ENCODE measurements at places on chromosomes 5 and 9.

DNA sequence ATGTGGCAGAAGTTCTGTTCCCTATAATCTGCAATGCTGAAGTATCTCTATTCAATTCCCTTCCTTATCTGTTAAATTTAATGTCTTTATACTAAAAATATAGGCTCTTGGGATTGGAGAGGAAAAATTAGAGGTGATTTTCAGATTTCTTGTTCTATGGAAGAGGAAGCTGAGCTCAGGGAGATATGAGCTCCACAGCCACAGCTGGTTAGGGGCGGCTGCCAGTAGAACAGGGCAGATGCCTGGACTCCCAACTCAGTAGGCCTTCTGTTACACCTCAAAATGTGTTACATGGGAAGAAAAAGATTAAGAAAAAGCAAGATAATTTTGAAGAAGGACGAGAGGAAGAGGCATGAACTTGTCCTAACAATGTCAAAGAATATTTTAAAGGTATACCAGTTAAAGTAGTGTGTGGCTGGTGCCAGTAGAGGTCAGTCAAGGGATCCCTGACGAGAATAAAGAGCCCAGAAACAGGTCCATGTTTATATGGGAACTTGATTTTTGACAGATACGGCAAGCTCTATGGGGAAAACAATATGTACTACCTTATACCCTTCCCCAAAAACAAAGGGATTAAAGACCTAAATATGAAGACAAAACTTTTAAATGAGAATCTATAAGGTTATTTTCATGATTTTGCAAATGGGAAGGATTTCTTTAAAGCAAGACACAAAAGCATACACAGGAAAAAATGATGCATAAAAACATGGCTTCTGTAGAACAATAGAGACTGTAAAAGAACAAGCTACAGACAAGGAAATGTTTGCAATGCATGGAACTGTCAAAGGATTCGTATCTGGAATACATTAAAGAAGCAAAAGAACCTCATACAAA is 28.7 kb downstream of the DNAJC21 start:
- DNase-seq: no peak

DNA sequence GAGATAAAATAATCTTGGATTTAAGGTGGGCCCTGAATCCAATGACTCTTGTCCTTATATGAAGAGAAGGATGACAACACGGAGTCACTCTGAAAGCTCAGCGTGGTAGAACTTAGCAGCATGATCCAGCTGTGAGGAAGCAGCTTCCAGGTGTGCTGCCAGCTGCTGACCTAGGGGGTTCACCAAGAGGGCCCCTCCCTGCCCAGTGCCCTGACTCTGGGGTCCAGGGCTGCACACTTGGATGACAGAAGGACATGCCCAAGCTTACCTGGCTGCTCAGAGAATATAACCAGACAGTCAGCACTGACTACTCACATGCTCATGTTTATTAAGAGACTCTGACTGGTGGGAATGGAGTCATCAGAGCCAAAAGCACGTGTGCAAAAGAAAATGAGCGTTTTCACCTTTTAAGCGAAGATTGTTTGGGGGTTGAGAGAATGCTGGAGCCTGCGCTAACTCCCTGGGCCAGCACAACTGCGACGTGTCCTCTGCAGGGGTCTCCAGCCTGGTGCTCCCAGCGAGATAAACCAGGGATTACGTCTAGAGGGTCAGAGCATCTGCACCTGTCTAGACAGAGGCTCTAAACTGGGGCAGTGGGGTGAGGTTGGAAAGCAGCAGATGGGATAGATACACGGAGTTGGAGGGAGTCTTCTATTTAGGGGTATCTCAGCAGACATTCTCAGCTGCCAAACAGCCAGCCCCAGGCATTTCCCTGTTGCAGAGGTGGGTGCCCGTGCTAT is 41.3 kb downstream of the ROPN1L start:
- DNase-seq: no peak

GRCh38 chr5:9046756-9047481 is 499.0 kb downstream of the SEMA5A start:
- no peak for DNase-seq

DNA sequence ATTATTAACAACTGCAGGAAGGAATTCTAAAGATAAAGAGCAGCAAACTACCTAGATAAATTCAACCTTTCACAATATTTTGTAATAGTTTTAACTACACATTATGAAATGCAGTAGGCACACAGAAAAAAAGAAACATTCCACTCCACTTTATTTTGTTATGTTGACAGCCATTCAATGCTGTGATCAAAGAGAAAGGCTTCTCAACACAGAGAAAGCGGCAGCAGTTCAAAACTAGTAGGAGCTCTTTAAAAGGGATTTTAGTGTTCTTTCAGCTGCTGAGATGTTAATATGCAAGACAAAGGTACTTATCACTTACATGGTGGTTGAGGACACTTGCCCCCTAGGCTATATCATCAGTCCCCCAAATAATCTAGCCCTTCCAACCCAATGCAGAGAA is 11.6 kb downstream of the CEMIP2 start:
- DNase-seq: no peak

- DNase-seq: no peak
Observed at GRCh38 chr9:6184749-6185645, 30.6 kb upstream of the IL33 start.

DNA sequence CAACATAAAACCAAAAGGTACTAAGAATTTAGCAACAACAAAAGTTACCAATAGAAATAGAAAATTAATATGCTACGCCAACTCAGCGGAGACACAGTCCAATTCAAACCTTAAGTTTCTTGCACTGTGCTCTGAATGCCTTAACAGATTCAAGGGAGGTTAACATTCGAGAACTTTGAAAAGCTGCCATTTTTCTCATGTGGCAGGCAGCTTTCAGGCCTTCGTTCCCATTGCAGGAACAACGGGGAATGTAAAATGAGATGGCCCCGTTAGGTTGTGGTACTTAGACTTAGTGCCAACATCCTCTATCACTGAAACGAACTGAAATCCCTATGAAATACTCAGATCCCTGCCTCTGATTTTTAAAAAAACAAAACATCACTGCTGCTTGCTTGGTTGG is 22.4 kb downstream of the FNBP1 start:
- DNase-seq: no peak

DNA sequence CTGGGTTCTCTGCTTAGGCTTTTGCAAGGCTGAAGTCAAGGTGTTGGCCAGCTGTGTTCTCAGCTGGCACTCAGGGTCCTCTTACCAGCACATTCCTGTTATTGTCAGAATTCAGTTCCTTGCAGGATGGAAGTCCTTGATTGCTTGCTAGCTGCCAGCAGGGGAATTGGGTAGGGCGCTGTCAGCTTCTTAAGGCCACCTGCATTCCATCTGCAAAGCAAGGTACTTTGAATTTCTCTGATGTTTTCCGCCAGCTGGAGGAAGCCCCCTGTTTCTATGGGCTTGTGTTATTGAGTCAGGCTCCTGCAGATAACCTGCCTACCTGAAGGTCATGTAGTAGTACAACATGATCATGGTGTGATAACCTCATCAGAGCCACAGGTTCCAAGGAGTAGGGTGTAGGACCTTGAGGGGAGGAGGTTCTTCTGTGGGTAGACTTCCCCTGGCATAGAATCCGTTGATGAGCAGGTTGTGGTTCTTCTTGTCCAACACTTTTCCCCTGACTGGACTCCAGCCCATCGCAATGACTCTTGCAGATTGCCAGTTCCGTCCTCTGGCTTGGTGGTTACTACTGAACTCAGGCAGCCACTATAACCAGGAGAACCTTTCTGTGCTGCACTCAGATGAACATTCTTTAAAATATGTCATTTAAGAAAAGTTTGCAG is 6.8 kb downstream of the TENT4A start:
- DNase-seq: no peak

DNA sequence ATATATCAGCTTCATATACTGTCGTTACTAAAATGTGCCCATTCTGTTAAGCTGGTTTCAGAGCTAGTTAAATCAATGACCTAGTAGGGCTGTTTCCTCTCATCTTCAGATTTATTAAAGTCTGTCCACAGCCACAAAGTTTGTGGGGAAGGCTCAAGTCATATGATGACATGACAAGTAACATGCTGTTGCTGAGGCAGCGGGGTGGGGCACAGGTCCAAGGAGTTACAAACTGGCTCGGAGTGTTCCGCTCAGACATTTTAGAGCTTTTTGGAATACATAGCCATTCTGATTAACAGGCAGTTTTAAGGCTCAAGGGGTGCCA is 2.7 kb upstream of the ANP32B start:
- DNase-seq: no peak

DNA sequence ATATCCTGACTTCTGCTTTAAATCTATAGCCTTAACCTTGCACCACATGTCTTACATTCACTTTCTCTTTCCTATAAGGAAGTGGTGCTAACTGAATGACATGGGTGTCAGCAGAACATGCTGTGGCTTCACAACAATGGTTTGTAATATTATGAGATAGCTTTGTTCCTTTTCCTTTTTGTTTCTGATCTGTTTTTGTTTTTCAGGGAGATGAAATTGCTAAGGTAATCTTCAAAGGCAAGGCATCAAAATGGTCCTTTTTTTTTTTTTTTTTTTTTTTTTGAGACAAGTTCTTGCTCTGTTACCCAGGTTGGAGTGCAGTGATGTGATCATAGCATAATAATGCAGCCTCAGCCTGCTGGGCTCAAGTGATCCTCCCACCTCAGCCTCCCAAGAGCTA is 53.6 kb upstream of the RANBP6 start:
- DNase-seq: no peak

DNA sequence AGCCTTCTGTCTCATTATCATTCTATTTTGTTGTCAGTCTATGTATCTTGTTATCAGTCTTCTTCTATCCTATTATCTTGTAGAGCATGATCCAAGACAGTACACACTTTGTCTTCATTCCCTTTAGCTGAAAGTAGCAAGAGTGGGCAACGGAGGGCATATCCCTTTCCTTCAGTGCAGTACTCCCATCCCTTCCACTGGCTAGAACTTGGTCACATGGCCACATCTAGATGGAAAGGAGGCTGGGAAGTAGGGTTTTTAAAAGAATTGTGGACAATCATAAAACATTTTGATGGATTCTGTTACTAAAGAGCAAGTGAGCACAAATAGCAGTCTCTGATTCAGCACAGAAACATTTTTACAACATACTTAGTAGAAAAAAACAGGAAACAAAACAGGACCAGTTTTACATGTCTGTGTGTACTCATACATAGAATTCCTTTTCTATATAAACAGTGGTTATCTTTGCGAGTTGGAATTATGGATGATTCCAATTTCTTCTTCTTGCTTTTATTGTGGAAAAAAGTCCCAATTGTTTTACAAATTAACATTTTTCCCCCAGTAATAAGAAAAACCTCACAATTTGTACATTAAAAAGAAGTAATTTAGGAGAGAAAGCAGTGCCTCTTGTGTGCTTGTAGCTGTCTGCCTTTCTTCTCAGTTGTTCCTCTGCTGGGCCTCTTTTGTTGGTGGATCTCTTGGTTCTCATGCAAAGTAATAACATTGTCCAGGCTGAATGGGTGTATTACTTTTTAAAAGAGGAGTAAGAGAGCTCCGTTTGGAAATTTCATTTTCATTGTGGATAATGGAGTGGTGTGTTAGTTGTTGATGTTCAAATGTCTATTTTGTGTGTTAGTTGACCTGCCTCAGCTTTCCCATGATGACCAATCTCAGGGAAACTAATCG is 410.9 kb upstream of the TRPC7 start:
- DNase-seq: no peak

GRCh38 chr9:20713172-20713571 is 29.1 kb downstream of the FOCAD start:
- DNase-seq: no peak

DNA sequence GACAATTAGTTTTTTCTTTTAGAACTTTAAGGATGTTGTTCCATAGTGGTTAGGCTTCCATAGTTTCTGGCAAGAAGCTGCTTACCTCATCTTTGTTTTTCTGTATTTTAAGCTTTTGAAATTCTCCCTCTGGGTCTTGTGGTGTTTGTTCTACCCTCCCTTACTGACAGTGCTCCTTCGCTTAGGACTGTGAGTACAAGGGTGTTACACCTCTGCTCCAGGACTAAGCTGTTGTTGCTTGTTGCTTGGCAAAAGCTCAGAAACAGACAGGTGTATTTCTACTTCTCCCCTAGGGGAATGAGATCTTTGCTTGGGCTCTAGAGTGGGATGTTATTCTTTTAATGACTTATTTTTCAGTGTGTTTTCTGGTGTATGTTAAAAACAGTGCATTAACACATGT is 225.2 kb downstream of the WDR70 start:
- no peak for DNase-seq

GRCh38 chr5:145806923-145807322 is 28.2 kb downstream of the PRELID2 start:
- no peak for DNase-seq

DNA sequence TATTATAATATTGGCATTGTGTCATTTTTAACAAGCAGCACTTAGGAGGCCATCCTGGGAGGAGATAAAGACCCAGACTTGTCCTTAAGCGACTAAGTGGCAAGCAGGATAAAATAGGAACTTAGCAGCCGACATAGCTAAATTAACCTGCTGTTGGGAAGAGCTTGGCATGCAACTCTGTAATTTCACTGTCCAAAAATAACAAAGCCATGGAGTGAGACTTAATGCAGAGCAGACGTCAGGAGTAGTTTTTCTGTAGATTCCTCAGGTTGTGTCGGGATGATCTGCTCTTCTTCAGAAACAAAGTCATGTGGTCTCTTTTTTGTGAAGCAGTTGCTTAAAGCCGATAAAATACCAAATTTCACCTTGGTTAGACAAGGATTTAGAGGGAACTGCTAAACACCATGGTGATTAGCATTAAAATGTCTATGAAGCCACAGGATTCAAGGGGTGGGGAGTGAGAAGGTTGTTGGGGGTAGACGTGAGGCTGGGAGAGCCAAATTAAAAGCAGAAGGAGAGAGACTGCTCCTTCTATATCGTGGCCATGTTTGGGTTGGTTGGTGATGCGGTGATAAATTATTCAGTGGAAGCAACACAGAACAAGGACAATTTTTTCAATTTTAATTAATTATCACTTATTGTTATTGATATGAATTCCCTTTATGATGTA is 303.0 kb downstream of the CSNK1G3 start:
- no peak for DNase-seq

GRCh38 chr5:154679501-154679900 is 75.7 kb upstream of the LARP1 start:
- no peak for DNase-seq

DNA sequence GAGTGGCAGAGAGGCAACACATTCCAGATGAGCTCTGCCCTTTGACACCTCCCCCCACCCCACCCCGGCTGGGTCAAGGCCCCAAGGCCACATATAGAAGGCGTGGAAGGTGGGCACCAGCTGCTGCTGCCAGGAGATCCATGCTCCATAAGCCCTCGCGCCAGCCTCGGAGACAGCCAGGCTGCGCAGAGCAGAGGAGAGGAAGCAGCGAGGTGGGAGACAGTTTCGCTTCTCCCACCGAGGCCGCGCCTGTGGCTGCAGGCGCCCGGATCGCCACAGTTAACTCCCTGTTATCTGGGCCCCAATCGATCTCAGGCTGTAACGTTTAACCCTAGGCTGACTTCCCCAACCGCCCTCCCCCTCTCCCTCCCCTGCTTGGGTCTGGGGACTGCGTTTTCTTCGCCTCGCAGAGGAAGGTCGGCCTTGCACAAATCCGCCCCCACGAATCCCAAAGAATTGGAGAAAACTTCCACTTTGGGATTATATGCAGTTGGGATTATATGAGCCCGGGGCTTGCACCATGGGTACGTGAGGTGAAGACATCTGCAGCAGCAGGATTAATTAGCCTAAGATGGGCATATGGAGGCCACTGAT is 1.1 kb upstream of the CXXC5 start:
- no peak for DNase-seq

- no peak for DNase-seq
Observed at GRCh38 chr5:35835796-35836742, 20.6 kb upstream of the IL7R start.
